ENCODE measurements at places on chromosomes 11 and 22.

DNA sequence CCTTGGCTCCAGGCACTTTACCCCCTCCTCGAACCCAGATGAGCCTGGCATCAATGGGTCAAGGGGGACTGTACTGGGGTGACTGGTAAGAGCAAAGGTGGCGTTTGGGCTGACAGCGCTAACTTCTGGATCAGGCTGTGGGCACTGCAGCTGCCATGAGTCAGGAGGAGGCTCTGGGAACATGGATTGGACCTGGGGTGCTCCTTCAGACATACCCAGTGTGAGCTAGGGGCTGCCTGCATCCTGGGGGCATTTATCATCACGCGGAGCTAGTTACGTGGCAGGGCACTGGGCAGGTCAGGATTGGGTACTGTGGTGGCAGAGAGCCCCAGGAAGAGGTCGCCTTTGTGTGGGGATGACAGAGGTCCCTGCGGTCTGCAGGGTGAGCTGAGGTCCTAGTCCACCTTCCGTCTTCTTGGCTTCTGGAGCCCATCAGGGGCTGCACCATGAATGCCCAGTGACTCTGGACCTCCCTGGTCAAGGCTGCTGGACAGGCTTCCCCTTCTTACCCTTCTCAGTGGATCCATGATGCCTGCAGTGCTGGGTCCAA lies 13.1 kb downstream of the GRIK4 start:
- no peak for DNase-seq

- no peak for DNase-seq
Observed at GRCh38 chr11:71156301-71156700, 96.1 kb downstream of the SHANK2 start.

DNA sequence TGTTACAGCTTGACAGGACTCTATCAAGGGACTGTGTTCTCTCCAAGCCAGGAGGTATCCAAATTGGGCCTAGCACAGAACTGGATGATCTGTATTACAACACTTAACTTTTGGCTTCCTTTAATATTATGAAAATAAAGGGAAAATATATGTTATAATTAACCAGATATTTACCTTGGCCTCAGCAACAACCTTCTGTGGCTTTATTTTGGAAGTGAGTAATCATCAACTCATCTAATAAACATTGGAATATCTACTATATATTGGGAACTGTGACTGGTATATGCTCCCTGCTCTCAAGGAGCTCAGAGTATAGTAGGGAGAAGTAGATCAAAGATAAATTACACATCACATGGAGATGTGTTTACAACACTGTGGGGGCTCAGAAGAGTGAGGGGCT lies 352.2 kb downstream of the METTL15 start:
- DNase-seq: no peak

- no peak for DNase-seq
Observed at GRCh38 chr11:33413301-33413700, 156.1 kb downstream of the HIPK3 start.

DNA sequence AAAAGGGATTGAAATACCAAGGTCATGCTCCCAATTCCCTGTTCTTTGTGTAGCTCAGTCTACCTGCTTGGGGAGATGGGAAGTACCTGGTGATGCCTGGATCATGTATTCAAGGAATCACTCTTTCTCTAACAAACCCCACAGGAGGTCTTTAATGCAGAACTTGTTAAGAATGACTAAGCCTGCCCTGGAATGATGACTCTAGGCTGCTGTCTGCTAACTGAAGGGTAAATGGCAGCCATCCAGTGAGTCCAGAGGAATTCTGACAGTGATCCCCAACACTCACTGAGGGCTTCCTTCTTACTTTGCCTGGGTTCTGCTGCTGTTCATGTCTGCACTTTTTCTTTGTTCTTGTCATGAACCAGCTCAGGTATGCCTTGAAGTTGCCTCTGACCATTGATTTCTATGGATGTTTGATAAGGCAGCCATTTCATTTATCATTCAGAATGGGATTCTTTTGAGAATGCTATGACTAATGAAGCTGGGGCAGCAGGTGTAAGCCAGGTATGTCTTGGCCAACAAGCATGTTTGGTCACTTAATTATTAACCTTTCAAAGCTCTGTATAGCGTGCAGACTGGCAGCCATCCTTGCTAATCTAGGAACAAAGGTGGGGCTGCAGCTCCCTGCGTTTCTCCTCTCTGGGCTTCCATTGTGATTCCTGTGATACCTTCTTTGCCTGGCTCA lies 11.4 kb downstream of the PRSS23 start:
- no peak for DNase-seq

- DNase-seq: no peak
Observed at GRCh38 chr11:27718863-27719545, 18.7 kb upstream of the BDNF start.

DNA sequence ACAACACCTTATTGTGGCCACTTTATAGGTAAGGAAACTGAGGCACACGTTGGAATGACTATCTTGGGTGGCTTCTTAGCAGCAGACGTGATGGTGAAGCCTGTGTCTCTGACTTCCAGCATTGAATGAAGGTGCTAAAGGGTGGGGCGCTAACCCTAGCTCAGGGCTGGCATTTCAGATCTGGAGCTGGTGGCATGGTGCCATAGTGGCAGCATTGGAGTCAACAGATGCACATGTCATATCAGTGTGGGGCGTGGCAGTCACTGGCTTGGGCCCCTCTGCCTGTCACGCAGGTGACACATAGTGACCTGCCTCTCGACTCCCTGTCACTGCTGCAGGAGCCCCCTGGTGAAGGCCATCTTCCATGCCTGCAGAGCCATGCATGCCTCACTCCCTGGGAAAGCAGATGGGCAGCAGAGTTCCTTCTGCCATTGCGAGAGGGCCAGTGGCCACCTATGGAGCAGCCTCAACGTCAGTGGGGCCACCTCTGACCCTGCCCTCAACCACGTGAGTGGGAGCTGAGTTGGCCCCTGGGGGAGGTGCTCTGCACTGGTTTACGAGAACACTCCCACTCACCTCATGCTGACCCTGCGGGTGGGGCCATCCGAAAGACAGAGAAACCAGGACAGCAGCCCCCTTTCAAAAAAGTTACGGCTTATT lies 14.8 kb downstream of the SHISA8 start:
- no peak for DNase-seq

GRCh38 chr11:3627291-3627690 lies 14.5 kb downstream of the ART5 start:
- DNase-seq: no peak

- DNase-seq: no peak
Observed at GRCh38 chr11:94036096-94036495, 14.9 kb downstream of the HEPHL1 start.

DNA sequence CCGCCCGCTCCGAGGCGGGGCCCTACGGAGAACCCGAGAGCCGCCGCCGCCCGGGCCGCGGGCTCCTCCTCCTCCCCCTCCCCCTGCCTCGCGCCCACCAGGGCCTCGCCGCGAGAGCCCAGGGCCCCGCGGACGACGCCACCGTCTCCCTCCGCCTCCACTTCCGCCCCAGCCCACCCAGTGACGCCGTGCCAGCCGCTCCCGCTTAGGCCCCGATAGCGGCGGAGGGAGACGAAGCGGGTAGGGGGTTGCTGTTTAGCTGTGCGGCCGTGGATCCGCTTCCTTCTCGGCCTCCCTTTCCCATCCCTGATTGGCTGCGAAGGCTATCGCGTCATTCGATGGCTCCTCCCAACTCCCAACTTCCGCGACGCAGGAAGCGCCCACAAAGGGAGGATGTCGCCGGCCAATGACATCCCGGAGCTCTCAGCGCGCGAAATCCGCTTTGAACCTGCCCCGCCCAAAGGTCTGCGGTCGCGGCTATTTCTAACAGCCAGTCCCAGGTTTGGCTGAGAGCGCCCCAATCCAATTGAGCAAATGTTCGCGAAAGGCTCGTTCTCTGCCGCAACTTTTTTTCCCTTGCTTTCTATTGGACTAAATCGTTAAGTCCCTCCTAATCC lies at the start of gene FAM76B:
Gene FAM76B, minus strand, starts transcription at position 277 of the 617 bp plus-strand sequence. CDS start 304 bp downstream, outside the sequence.
- peak; percentile 96 for DNase-seq

GRCh38 chr22:24359452-24360120 lies 67.8 kb upstream of the ADORA2A start:
- no peak for DNase-seq

DNA sequence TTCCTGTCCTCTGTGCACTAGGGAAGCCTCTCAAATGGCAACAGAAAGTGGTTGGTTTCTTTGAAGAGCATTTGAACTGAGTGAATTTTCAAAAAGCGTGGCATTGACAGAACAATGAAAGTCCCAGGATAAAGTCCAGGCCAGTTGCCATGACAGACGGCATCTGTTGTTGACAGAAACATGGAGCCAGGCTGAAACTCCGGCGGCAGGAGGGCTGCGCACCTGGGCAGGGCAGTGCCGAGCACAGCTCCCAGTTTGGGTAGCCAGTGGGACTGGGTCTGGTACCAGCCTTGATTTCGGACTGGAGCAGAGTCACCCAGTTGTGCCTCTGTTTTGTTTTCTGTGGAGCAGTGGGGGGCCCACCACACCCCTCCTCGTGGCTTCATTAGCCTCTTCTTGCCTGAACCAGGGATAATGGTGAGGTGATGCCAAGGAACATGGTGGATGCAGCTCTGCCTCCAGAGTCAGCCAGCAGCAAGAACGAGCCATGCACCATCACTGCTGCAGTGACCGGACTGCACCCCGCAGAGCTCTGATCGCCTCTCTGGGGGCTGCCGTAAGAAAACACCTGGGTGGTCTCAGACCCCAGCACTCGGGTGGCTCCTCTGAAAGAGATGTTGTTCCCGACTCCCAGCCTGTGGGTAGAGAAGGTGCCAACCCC lies 9.8 kb upstream of the SEPTIN5 start:
- DNase-seq: no peak

GRCh38 chr11:97894978-97895377 lies 1125.8 kb upstream of the CNTN5 start:
- DNase-seq: no peak

- DNase-seq: no peak
Observed at GRCh38 chr22:18935889-18936529, at the start of gene PRODH. TSS of gene PRODH (minus strand) at chr22:18936293. CDS start at chr22:18936287, 6 bp downstream.

DNA sequence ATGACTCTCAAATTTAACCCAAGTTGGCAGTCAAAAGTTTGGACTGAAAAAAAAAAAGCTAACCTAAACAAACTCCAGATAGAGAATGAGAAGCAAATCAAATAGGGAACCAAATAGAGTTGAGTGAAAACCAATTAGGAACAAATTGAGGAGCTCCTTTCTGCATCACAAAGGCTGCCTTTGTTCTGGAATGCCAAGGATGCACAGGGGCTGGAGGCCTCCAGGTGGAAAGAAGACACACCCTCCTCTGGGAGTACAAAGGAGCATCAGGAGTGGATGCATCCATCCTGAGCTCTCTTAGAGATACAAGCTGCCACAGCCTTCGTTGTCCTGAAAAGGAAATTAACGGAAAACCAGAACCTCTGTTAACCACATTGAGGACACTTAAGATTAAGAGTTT lies 73.3 kb downstream of the MRGPRX1 start:
- DNase-seq: no peak

GRCh38 chr11:114783805-114784204 lies 105.5 kb downstream of the NXPE2 start:
- no peak for DNase-seq

DNA sequence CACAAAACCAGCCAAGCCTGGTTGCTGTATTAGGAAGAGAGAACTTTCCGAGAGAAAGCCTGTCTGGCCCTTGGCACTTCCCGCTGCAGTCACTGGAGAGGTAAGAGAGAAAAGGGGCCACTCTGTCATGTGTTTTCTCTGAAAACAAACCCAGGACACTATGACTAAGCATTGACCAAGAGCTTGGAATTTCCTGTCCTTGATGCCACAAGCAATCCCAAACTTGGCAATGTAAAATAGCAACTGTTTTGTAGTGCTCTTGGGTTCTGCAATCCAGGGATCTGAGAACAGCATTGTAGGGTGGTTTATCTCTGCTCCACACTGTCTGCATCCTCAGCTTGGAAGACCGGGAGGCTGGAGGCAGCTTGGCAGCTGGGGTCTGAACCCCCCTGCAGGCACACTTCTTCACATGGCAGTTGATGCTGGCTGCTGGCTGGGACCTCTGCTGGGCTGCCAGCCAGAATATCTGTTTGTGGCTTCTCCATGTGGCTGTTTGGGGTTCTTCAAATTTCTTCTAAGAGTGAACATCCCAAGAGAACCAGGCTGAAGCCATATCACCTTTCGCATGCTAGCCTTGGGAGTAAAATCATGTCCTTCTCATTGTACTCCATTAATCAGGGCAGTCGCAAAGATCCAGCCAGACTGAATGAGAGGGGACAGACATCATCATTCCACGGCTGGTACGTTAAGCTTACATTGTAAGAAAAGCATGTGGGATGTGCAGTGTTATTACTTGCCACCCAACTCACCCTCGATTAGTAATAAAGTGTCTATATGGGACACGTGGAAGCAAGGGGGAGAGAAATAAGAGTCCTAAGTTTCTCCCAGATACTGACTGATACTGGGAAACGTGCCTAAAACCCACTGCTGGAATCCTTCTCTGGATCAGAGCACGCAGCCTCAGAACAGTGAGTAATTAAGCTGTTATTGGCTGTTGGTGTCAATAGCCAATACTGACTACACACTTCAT lies 537.4 kb upstream of the B3GAT1 start:
- no peak for DNase-seq

DNA sequence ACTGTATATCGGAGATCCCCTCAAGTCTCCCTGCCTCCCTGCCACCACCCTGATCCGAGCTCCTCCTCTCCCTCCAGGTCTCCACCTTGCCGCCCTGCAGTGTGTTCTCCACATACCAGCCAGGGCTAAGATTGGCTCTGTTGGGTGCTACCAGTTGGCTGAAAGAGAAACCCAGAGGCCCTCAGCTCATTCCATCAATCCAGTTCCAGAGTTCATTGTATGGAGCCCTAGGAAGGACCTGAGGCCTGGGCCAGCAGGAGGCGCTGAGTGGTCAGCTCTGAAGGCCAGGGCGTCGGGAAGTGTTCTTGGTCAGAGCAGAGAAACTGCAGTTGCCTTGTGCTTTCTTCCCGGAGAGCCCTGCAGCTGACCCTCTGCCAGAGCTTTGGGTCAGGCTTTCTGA lies 2.2 kb upstream of the TOP3B start:
- no peak for DNase-seq

GRCh38 chr22:43789452-43789851 lies 22.7 kb downstream of the EFCAB6 start:
- no peak for DNase-seq

DNA sequence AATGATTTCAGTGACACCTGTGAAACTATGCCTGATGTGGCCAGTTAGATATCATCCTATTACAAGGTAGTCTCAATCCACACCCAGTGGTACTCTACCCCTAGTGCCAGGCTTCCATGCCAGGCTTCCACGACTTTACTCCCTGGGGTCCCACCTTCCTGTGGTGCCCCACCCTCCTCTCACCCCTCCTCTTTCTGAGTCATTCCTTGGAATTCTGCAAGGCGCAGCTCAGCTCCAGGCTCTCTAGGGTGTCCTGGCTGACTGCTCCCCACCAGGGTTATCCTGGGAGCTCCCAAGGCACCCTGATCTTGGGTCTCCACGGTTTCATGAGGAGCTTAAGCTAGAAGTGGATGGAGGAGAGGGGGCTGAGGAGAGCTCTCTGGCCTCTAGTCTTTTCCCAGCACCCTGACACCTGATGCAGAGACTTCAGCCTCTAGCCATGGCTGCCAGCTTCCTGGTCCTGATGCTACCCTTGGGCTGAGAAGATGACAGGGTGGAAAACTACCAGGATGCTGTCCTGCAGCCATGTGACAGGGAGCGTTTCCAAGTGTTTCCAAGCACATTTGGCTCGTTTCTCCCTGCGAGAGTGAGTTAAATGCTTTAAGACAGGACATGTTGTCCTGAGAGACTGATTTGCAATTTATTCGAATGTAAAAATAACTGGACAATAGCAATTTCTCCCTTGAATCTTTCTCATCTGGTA lies 1461.2 kb downstream of the TBC1D22A start:
- no peak for DNase-seq

- no peak for DNase-seq
Observed at GRCh38 chr22:44309647-44310046, 3.1 kb downstream of the SHISAL1 start.

GRCh38 chr11:118530683-118531596 lies at the start of gene TMEM25:
TSS of gene TMEM25 (plus strand) at chr11:118531192. CDS start at chr11:118531802, 610 bp downstream.
- peak; percentile 55 for DNase-seq
